ENCODE measurements at places on chromosomes 1 and 21. TPM values are rescaled to one million over a fixed set of nuclear protein-coding genes. Genes with fewer than 3 reads are reported as not detected.

DNA sequence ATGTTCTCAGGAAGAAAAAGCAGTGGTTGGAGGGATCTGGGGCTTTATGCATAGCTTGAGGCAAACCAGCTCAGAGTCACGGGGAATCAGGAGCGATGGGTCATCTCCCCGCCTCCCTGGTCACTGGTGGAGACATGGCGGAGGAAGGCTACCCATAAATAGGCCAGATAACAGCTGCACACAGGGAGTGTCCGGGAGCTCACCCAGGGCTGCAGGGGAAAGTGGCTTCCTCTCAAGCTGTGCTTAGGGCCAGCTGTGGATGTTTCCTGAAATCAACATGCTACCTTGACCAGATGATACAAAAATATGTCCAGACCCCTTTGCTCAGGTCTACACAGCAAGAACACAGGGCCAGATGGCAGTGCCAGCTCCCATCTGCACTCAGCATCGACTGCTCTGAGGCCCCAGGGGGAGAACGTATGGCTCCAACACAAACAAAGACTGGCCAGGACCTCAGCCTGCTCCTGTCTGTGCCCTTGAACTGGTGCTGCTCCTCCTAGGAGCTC is 27.1 kb upstream of the RERE start:
- peaks cover 12% of the 10 kb centered on the region for H3K27me3 ChIP-seq
- H3K27ac ChIP-seq, result no peak overlapping the region
- H3K4me1 ChIP-seq, result peaks cover 4% of the 10 kb centered on the region
- H3K36me3 ChIP-seq, result peaks cover 5% of the 10 kb centered on the region

DNA sequence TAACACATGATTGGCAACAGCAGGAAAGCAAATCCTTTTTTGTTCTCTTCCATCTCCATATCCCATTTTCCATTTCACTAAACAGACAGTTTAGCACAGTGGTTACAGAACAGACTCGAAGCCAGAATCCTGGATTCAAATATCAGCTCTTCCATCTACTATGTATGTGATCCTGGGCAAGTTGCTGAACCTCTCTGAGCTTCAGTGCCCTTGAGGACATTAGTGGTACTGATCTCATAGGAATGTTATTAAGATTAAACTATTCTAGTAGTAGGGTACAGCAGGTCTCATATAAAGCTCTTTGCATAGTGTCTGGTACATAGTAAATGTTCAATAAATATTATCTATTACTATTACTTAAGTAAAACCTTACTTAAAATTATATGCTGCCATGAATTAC is 13.8 kb upstream of the HHIPL2 start:
- H3K27me3 ChIP-seq, result no peaks in the 10 kb centered on the region
- peaks cover 72% of the 10 kb centered on the region for H3K36me3 ChIP-seq

DNA sequence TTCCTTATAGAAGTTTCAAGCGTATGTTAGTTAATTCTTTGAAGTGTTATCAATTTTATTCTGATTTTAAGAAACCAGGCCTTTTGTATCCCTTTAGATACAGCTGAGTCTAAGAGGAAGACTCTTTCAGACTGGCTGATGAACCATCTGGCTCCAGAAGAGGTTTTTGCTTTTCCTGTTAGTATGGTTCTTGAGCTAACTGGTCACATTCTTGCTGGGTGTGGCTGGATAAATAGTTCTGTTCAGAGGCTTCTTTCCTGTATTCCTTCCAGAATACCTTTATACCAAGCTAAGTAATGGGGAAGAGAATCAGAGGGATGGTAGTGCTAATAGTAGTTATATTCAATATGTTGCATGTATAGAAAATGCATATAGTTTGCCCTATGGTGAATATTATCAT is 12.4 kb downstream of the HS2ST1 start:
- H3K27me3 ChIP-seq, result no peaks in the 10 kb centered on the region
- H3K4me3 ChIP-seq, result no peak overlapping the region
- H3K27ac ChIP-seq, result no peak overlapping the region
- H3K36me3 ChIP-seq, result no peaks in the 10 kb centered on the region
- no peak for DNase-seq

- H3K36me3 ChIP-seq, result no peaks in the 10 kb centered on the region
- H3K4me3 ChIP-seq, result no peak overlapping the region
- no peak for DNase-seq
- peaks cover 73% of the 10 kb centered on the region for H3K27me3 ChIP-seq
- peaks cover 10% of the 10 kb centered on the region for H3K4me1 ChIP-seq
- peak overlapping the region; percentile 20 for H3K27ac ChIP-seq
Measured at GRCh38 chr1:230879778-230880177, 11.5 kb upstream of the C1orf198 start.

The HPCA gene
- not detected for total RNA-seq

The IKBKE gene
- 7.1 TPM for total RNA-seq

The EFNA1 gene
- total RNA-seq, result 42.3 TPM
